ENCODE measurements at places on chromosomes 4 and X. TPM values are rescaled to one million over a fixed set of nuclear protein-coding genes. Genes with fewer than 3 reads are reported as not detected.

GRCh38 chrX:150037041-150037440 is 98.8 kb upstream of the EOLA2 start:
- no peak for DNase-seq

- DNase-seq: no peak
Observed at GRCh38 chr4:55540271-55540670, 6.4 kb downstream of the CLOCK start.

DNA sequence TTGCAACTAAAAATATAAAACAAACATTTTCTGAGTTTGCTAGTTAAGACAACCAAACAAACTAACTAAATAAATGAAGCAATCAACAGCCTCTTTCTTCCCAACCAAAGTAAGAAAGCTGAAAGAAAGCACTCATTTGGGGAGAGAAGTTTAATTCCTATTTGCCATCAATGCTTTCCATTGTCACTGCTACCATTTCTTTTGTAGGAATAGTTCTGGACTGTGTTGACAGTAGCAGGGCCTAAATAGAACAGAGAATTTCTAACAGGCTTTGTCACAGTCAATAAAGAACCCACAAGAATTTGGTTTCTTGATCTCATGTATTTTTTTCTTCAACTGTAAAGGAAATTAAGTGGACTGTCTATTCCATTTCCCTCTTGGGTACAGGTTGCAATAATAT is 1886.4 kb upstream of the TENM3 start:
- no peak for DNase-seq

DNA sequence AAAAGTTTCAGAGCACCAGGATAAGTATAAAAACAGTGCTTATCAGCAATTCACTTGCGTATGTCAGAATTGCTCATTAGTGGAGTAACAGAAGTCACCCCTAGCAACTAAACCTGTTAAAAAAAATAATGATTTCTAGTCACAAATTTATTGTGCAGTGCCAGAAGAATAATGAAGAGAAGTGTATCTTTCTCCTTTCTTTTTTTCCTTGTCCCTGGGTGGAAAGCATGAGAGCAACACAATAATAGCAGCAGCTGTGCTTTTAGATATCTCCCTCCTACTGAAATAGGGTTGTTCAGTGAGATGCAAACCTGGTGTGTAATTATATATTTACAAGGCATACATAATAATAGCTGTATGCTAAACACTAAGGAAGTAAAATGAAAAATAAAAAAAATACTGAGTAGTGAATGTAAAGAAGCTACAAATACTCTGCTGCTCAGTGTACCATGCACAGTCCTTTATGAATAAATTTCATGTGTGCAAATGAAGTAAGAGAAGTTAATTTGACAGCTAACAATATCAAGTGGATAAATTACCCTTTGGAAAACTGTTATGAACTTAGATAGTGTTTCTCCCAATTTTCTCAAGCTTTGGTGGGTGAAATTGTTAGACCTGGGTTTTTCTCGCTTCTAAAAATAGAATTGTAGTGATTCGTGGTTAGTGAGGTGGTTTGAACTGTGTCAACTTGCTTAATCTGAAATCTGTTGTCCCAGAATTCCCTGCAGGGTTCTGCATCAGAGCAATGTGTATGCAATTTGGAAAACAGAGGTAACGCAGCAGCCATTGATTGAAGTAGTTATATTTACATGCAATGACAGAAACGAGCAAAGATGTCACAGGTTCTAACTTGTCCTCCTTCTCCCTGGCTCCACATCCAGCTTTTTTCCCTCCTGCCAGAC is 125.7 kb upstream of the NDST3 start:
- no peak for DNase-seq

DNA sequence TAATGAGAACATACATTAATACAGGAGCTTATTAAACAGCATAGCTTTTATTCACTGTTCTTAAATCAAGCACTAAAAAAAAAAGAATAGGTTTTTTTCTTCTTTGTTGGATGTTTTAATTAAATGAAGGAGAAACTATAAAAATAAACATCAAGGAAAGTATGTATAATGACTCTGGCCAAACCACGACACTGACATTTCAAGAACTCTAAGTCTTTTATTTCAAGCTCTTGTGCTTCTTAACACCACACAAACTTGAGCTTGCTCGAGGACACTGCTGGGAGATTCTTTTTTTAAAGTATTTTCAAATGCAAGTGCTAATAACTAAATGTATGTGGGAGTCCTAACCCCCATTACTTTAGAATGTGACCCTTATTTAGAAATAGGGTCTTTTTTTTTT is 204.9 kb upstream of the PPARGC1A start:
- no peak for DNase-seq

- no peak for DNase-seq
Observed at GRCh38 chr4:37439809-37440474, 195.4 kb downstream of the NWD2 start.

- no peak for DNase-seq
Observed at GRCh38 chr4:99209671-99210070, 9.4 kb downstream of the ADH6 start.

DNA sequence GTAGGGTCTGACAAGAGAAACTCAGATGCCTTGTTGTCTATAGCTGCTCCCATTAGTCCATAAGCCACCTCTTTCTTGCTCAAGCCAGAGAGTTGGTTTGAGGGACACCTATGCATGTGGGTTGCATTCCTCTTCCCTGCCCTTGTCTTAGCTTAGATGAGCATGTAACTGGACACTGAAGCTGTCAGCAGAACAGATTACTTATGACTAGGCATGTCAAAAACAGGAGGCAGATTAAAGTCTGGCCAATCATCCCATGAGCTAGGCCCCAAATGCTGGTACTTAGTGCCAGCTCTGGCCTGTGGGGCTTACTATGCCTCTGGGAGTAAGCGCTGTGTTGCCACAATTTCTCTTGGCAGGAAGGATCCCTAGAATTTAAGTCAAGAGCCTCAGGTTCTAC is 215.2 kb downstream of the AR start:
- DNase-seq: no peak

GRCh38 chr4:54661169-54661568 is 3.4 kb downstream of the KIT start:
- DNase-seq: no peak

- no peak for DNase-seq
Observed at GRCh38 chr4:106287353-106287969, 28.5 kb downstream of the TBCK start.

DNA sequence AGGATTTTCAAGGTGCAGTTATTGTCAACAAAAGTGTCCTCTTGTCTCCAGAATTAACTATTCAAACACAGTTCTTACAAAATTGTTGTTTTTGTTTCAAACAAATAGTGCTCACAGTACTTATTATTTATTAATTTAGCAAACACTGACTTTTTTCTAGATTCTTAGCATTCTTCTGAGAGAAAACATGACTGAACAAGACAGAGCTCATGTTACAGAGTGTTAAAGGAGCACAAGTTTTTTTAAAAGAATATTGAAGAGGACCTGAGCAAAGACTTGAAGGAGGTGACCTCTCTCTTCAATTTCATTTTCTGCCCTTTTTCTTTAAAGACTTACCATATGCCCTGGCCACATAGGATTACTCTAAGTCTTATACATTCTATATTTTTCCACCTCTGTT is 2220.3 kb upstream of the AGA start:
- no peak for DNase-seq

DNA sequence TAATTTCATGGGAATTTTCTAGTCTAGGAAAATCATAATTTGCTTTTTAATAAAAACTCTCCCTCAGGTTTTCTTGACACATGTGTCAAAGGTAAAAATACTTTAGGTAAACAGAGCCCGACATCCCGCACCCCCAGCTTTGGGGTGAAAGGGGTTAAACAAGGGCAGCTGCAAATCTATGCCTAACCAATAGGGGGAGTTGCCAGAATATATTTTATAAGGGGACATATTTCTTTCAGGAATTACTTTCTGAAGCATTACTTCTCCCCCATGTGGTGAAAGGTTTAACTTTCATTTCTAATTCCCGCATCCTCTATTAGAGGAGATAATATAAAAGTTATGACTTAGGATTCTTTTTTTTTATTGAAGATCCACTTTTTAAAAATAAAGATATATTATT is 53.9 kb upstream of the HEPH start:
- peak; percentile 74 for DNase-seq

DNA sequence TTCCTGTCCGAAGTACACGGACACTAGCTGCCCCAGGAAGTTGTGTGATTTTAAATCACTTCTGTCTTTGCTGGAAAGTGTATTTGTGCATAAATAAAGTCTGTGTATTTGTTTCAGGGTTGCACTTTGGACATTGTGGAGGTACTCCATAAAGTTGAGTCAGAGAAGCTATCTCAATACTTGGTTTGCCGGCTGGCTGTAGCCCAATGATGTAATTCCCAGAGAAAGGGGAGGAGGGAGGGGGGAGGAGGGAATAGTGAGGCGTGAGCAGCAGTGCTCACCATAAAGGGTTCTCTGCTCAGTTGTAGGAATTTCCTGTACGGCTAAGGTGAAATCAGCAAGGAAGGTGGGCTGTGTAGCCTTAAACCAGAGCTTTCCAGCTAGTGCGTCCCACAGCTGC is 7.5 kb downstream of the APEX2 start:
- no peak for DNase-seq

DNA sequence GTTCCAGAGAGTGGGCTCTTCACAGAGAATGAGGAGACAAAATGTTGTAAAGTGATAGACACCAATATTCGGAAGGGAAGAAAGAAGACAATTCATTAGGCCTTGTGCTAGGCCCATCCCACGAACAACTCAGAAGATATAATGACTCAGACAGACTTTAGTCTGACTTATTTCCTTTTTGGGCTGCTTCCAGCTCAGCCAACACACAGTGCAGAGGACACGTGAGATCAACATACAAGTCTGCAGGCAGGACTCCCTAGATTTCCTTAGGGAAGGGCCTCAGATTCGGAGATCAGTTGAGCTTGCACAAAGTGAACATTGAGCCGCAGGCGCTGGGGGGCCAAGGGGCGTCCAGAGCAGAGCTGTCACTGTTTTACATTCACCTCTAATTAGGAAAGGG is 290.7 kb upstream of the TENM3 start:
- no peak for DNase-seq

GRCh38 chrX:118760025-118760424 is 32.6 kb downstream of the IL13RA1 start:
- no peak for DNase-seq

The FDCSP gene
- total RNA-seq: not detected

The ACSL4 gene
- total RNA-seq: 42.4 TPM

The FAM47A gene
- total RNA-seq: not detected

The PCDH11X gene
- 0.04 TPM for total RNA-seq

The RS1 gene
- total RNA-seq: not detected

The ADH7 gene
- total RNA-seq: not detected

The SLC4A4 gene
- 0.25 TPM for total RNA-seq

The CSAG3 gene
- total RNA-seq: not detected

The HTN3 gene
- total RNA-seq: not detected

The CAPN6 gene
- not detected for total RNA-seq

The XAGE1B gene
- not detected for total RNA-seq

All from Karpas-422 (cell line).